GM20000 (cell line): ENCODE measurements at places on chromosomes 4 and X.

GRCh38 chr4:148680884-148681283 is 238.7 kb upstream of the NR3C2 start:
- no peak for DNase-seq

DNA sequence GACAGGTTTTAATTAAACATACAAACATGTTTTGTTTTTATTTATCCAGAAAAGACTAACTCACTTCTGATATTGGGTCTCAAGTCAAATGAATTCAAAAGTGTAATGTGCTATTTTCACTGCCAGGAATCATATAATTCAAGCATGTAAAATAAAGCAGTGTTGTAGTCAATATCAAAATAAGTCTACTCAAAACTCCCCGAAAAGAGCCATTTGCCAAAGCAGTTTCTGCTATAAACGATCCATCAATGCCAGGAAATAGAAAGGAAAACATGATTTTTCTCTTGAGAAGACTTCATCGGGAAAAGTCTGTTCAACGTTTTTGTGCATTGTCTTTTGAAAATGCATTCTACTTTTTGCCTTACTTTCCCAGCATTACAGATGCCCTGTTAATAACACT is 633.3 kb downstream of the FAT4 start:
- no peak for DNase-seq

DNA sequence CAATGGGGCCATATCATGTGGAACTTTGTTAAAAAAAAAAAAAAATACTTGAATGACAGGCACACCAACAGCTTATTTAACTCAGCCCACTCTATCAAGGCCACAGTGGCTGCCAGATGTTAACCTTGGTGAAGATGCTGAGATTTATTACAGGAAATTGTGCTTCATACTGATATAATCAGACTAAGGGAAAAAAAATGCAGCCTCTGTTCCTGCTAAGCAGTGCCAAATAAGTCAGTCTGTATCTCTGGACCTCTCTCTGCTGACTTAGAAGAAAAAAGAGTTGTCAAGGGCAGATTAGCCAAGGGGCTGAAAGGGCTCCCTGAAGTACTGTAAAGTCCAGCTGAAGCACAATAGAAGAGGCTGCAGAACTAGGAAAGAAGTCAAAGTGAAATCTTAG is 677.7 kb upstream of the HTR2C start:
- no peak for DNase-seq

- no peak for DNase-seq
Measured at GRCh38 chr4:106358899-106359298, 9.7 kb downstream of the GIMD1 start.

DNA sequence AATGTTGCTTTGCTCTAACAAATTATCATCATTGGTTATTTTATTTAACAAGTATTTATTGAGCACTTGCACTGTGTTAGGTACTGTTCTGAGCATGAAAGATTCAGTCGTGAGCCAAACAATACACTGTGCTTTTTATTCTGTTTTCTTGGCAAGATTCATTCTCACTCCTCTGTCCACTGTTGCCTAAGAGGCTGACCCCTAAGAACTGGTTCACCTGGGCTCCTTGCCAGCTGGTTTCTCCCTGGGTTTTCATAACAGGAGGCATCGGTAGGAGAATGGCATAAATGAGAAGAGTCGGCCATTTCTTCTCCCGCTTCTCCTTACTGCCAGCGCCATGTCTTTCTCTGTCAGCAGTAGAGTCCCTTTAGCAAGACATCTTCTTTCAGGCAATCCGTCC is 243.7 kb upstream of the DIAPH2 start:
- no peak for DNase-seq

GRCh38 chr4:41744572-41745291 is 3.8 kb downstream of the PHOX2B start:
- DNase-seq = no peak
